Colonic mucosa (tissue), 4 donors: ENCODE measurements at places on chromosomes 1 and 21.

DNA sequence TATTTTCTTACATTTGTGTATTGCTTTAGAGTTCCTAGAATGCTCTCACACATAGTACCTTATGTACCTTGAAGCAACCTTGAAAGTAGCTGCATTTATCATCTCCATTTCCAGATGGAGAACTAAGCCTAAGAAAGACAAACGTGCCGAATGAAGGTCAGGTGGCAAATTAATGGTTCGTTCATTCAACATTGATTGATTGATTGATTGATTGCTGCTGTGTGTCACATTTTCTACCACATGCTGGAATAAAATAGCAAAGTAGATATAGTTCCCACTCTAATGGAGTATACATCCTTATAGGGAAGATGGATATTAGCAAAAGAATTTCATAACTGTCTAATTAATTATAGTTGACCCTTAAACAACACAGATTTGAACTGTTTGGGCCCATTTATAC is 172.2 kb downstream of the SDCCAG8 start:
- H3K4me1 ChIP-seq = no peaks in the 10 kb centered on the region
- no peak for DNase-seq
- H3K27ac ChIP-seq = no peak overlapping the region
- H3K27me3 ChIP-seq = no peaks in the 10 kb centered on the region
- no peaks in the 10 kb centered on the region for H3K36me3 ChIP-seq

GRCh38 chr1:207807326-207807689 is 55.5 kb downstream of the CD46 start:
- peak overlapping the region; percentile 80 for H3K27ac ChIP-seq
- H3K27me3 ChIP-seq = no peaks in the 10 kb centered on the region
- peaks cover 27% of the 10 kb centered on the region for H3K4me1 ChIP-seq
- no peaks in the 10 kb centered on the region for H3K36me3 ChIP-seq
- no peak overlapping the region for H3K4me3 ChIP-seq
- peak; percentile 79 for DNase-seq

DNA sequence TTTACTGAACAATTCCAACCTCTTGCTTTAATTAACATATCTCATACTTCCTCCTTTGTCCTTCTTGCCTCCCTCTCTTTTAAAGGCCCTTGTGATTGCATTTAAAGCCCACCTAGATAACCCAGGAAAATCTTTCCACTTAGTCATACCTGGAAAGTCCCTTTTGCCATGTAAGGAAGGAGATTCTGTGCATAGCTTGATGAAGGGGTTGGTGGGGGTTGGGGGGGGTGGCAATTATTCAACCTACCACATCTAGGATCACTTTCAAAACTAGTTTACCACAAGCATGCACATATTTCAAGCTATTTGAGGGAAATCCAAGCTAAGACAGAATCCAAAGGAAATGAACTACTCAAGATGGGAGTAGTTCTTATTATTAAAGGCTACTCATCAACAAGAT is 249.1 kb upstream of the PTBP2 start:
- no peaks in the 10 kb centered on the region for H3K27me3 ChIP-seq
- H3K4me3 ChIP-seq = no peak overlapping the region
- H3K27ac ChIP-seq = no peak overlapping the region
- H3K4me1 ChIP-seq = no peaks in the 10 kb centered on the region

- H3K4me3 ChIP-seq = no peak overlapping the region
- no peak overlapping the region for H3K27ac ChIP-seq
- no peak for DNase-seq
- H3K27me3 ChIP-seq = no peaks in the 10 kb centered on the region
Measured at GRCh38 chr1:225595974-225596551, 56.9 kb downstream of the ENAH start.

- no peaks in the 10 kb centered on the region for H3K36me3 ChIP-seq
- H3K27ac ChIP-seq = no peak overlapping the region
- H3K27me3 ChIP-seq = no peaks in the 10 kb centered on the region
- no peak overlapping the region for H3K4me3 ChIP-seq
- no peak for DNase-seq
Measured at GRCh38 chr1:66731170-66731865, 20.9 kb upstream of the DYNLT5 start.

- no peaks in the 10 kb centered on the region for H3K36me3 ChIP-seq
- no peak for DNase-seq
- H3K27ac ChIP-seq = no peak overlapping the region
Measured at GRCh38 chr1:223341121-223341520, 22.9 kb downstream of the SUSD4 start.
